ENCODE measurements at places on chromosomes 11 and 22. TPM values are rescaled to one million over a fixed set of nuclear protein-coding genes. Genes with fewer than 3 reads are reported as not detected.

- no peak for DNase-seq
Observed at GRCh38 chr11:87265132-87265531, 227.4 kb downstream of the TMEM135 start.

DNA sequence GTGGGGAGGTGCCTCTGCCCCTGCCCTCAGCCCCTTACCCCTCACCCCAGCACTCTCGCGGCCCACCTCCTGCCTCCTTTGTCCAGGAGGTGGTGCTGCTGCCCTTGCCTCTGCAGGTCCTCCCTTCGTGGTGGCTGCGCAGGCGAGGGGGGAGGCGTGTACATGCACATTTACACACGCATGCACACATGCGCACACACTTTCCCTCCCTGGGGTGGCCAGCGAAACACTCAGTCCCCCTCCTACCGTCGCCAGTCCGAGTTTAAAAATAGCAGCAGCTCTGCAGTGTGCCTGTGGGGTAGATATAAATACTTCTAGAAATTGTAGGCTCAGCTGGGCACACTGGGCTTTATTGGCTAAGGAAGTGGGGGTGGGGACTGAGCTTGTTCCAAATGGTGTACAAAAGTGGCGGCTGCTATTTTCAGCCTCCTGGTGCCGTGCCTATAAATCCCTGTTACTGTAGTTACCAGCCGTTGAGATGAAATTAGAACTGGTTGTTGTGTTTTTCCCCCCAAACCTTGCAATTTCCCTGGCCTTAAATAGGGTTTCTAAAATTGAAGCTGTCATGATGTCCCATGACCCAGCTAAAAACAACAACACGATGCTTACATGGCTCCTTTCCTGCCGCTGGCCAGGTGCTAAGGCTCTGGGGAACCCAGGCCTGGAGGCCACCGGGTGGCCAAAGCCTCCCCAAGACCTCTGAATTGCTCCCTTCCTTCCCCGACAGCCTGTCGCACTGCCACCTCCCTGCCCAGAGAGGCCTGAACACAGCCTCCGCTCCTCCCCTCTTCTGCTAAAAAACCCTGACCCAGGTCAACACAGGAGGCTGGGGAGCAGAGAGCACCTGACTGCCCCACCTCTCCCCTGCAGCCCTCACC lies 12.4 kb downstream of the PICK1 start:
- DNase-seq: peak; percentile 66

DNA sequence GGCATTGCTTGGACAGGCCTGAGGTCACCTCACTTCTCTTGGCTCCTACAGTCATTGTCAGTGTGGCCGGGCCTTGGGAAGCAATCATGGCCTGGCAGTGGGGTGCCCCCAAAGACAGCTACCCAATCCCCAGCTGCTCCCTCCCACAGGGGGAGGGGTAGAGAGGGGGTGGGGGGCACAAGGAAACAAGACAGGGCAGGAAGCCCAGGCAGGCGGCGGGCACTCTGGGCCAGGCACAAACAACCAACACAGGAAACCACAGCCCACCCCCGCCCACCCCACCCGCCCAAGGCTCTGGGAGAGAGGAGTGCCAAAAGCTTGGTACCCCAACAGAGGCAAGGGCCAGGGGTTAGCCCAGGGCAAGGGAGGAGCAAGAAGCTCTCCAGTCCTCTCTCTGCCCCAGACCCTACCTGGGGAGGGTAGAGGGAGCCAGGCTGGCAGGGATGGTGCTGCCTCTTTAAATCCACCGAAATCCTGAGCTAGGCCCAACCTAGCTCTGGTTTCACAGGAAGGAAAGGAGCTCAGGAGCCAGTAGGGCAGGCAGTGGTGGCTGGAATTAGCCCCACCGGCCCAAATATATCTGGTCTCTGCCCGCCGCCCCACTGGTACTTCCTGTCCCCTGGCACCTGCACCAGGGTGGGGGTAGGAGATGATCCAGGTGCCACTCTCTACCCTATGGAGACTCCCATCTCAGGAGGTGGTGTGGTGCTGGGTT lies 12.2 kb downstream of the BCL9L start:
- DNase-seq: no peak

DNA sequence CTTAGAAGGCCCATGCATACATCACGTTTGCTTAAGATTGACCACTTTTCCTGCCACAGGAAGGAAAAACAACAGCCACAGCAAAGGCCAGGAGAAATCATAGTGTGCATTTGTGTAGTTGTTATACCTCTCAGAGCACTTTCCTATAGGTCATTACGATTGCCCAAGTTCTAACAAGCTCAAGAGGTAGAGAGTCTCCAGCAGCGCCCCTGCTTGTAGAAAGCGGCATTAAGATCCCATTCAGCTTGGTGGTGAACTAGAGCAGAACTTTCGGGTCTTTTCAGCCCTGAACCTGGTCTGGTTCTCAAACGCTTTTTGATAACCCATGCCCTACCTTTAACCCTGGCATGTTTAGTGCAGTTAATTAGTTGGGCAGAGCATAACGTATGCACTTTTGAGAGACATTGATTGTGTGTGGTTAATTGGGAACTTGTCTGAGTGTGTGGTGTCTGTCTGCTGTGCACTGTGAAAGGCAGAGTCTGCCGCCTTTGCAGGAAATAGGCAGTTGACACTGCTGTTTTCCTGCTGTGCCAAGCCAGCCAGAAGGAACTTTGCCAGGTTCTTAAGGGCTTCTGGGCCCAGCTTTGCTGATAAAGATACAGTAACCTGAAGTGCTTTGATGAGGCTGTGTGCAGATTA lies 109.9 kb upstream of the CLMP start:
- no peak for DNase-seq

GRCh38 chr11:6620636-6621035 lies 1.4 kb upstream of the TPP1 start:
- no peak for DNase-seq

DNA sequence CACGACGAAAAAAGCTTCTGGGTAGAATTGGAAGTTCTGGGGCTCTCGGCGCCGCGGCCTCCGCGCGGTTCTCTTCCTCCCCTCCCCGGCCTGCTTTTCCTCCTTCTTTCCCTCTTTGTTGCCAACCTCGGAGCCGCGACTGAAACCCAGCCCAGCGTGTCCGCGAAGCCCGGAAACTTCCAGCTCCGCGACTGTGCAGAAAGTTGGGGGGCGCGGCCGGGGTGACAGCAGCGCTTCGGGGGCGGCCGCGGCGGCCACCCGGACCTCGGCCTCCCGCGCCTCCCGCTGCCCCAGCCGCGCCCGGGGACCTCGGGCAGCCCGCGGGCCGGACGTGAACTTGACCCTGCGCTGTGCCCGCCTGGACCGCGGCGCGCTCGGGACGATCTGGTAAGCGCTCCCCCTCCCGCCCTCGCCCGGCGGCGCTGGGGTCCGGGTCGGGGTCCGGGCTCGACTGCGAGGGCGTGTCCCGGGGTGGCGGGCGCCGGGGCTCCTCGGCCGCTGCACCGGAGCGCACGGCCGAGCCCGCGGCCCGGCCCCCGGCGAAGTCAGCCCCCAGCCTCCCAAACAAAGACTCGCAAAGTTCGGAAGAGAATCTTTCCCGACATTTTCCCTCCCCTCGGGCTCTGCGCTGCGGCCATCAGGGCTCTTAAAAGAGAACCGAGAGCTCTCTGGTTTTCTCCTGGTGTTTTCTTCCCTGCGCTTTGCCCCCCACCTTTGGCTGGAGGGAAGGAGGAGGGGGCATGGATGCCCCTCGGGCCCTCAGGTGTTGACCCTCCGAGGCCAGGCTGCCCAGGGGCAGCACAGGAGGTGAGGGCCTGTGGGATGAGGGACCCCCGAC lies 67.9 kb upstream of the WNT7B start:
- DNase-seq: no peak

GRCh38 chr11:104338186-104338585 lies 174.2 kb upstream of the PDGFD start:
- DNase-seq: no peak

DNA sequence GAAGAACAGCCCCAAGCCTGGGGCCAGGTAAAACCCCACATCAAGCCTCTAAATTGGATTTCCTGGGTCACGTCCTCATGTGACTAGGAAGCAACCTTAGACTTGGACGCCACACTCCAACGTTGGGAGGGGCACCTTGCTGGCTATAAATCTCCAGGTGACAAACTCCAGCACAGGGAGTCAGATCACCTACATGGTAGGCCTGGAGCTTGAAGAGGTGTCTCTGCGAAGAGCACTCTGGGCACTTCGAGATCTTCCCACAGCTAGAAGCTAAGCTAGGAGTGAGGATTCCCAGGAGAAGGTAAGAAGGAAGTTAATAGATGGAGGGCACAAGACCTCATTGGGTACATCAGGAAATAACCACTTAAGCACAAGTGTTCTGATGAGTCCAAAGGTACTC lies 77.1 kb upstream of the GNAZ start:
- DNase-seq: peak; percentile 21

- no peak for DNase-seq
Observed at GRCh38 chr11:127110542-127110941, 110.0 kb upstream of the KIRREL3 start.

DNA sequence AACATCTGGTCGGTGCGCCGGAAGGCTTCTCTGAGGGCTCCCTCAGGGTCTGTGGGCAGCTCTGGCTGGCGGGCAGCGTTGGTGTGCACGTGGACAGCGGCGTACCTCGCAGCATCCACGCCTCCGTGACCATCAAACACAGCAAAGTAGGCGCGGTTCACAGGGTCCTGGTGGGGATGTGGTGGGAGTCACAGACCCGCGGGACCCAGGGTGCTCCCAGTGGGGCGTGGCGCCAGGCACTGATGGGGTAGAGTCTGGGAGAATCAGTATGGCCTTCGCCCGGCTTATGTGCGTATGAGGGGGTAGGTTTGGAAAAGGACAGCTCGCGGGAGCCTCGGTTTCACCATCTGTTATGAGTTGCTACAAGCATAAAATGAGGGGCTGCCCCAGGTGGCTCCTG lies 19.2 kb downstream of the PPM1F start:
- no peak for DNase-seq

The HTR3B gene
- total RNA-seq: not detected

The MMP7 gene
- not detected for total RNA-seq

The ETS1 gene
- total RNA-seq: 23.0 TPM

The SYCE3 gene
- 0.67 TPM for total RNA-seq

The RAG2 gene
- total RNA-seq: not detected

The WNT7B gene
- total RNA-seq: not detected
